ENCODE measurements at places on chromosomes 12 and 14.

- DNase-seq, result no peak
Observed at GRCh38 chr12:92290886-92291285, 145.2 kb upstream of the BTG1 start.

GRCh38 chr12:70338531-70338930, 27.6 kb upstream of the KCNMB4 start:
- DNase-seq, result no peak

DNA sequence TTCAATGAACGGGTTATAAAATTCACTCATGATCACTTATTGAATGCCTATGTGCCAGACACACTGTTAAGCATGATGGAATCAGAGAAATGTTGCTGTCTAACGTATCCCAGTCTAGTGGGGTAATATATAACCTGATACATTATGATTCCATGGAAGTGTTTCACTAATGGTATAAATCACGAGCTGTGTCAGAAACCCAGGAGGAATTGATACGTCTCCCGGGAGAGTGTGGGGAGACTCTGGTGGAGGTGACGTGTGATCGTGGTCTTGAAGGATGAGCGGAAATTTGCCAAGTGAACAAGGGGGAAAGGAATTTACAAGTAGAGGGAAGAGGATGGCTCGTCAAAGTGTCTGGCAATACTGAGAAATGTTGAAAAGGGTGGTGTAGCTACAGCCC, 26.5 kb downstream of the MANSC1 start:
- no peak for DNase-seq

GRCh38 chr14:71583705-71584104, 348.5 kb upstream of the RGS6 start:
- no peak for DNase-seq

- DNase-seq, result no peak
Observed at GRCh38 chr14:90605430-90605829, 208.6 kb downstream of the CALM1 start.

GRCh38 chr14:58362798-58363412, 32.8 kb upstream of the TOMM20L start:
- DNase-seq, result peak; percentile 48

- DNase-seq, result no peak
Observed at GRCh38 chr12:70120970-70121369, 122.3 kb upstream of the CNOT2 start.

GRCh38 chr14:56709201-56709600, 101.1 kb downstream of the OTX2 start:
- no peak for DNase-seq

- no peak for DNase-seq
Observed at GRCh38 chr12:52050116-52050757, 1.0 kb upstream of the NR4A1 start.

DNA sequence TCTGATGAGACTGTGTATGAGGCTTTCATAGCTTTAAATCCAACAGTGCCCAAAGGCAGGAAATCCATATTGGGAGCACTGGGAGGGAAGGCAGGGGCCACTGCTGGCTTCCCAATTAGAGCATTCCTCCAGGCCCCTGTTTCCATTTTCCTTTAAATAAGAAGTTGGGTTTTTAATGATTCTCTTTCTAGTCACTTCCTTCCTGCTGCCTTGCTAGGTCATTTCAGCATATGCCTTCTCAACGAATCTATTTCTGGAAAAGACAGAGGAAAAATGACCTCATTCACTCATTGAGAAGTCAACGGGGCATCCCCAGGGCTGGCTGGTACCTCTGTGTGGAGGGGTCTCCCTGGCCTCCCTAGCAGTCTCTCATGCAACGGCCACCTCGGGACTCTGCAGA, 43.5 kb downstream of the IGF1 start:
- no peak for DNase-seq

DNA sequence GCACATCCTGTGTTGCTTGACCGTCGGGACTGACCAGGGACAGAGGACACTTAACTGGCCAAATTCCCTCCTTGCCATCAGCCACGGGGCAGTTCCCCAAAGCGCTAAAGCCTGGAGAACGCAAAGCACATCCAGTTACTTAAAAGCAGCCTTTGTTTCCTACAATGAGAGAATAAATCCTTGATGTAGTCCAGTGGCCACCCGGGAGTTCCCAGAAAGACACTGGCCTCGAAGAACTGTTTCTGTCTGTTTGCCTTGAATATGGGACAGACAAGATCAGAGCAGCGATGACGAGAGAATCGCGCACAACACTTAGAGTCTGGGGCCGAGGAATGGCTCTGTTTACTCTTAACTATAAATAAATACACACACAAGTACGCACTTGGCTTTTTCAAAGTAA, 102.2 kb downstream of the TNFAIP2 start:
- no peak for DNase-seq

DNA sequence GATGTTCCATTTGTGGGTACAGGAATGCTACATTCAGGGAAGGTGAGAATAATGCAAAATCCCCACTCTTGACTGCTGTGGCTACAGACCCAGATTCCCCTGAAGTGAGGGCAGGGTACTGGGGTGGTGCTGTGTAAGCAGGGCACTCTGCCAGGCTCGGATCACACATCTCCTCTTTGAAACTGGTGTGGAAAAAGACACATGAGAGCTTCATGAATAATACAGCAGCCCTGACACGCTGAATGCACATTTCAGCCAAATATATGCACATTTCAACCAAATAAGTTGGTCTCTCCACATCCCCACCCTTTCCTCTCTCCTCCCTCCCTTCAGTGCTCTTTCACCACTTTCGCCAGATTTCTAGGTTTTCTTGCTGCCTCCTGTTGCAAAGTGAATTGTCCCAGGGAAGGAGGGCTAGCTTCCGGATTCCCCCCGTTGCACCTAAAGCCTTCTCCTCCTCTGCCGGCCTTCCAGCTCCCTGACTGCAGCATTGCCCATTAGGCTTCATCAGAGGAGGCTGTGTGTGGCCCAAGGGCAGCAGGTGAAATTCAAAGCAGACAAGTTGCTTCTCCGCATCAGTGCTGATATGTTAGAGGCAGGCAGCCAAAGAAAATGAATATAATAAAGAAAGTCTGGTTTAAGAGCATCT, 118.2 kb upstream of the TMCC3 start:
- no peak for DNase-seq

- no peak for DNase-seq
Observed at GRCh38 chr14:104363891-104364760, 215.4 kb upstream of the C14orf180 start.

- DNase-seq, result no peak
Observed at GRCh38 chr12:20572451-20572850, 122.7 kb upstream of the SLCO1C1 start.

DNA sequence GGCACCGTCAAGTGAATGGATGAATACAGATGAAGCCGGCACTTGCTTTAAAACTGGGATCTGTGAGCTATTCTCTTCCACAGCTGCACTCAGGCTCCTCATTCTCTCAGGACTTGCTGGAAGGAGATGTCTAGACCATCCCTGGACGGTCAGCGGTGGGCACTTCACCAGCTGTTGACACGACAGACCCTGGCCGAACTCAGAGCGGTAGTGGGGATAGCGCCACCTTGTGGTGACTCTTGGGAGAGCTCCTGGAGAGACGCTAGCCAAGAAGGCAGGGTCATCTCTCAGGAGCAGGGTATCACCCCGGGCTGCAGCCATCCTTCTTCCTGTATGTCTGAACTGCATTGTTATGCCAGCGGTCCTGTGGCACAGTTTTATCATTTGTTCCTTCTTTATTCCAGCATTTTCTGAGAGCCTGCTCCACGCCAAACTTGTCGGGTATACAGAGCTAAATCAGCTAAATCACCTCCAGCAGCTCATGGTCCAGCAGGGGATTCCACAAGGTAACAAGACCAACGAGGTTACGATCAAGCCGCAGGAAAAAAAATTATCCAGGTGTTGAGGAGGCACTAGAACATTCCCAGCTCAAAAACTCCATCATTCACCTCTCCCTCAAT, 10.0 kb downstream of the WNT1 start:
- peak; percentile 74 for DNase-seq

DNA sequence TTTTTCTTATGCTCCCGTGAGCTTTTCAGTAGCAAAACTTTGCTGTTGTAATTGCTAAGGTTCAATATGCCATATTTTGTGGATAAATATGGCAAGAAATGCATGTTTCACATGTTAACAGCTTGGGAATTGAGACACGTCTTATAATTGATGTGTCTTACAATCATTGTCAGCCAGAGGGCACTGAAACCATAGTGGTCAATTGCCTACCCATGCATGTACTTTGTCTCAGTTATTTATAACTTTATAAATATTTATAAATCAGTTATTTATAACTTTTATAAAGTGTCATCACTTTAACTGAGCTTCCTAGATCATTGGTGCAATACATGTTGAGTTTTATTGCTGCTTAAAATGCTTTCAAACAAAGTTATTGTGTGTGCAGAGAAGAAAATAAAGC, 82.0 kb downstream of the CATSPERB start:
- peak; percentile 26 for DNase-seq

DNA sequence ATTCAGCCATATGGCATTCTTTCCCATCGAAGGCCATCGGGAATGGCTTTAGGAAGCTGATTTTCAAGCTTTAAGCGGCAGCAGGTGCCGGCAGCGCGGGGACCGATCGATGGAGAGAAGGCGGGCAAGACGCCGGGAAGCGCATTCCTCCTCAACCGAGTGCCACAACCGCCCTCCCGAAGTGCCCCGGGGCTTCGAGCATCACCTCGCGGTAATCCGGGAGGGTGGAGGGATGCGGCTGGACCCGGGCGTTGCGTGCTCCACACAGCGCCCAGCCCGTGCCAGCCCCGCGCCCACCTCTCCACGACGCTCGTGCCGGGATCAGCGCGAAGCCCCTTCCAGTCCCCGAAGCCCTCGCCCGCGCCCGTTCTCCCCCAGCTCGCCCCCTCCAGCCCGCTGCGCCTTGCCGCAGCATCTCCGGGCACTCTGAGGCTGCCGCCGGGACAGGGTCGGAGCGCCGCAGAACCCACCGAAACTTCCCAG, 3.2 kb downstream of the USP44 start:
- DNase-seq, result peak; percentile 89

DNA sequence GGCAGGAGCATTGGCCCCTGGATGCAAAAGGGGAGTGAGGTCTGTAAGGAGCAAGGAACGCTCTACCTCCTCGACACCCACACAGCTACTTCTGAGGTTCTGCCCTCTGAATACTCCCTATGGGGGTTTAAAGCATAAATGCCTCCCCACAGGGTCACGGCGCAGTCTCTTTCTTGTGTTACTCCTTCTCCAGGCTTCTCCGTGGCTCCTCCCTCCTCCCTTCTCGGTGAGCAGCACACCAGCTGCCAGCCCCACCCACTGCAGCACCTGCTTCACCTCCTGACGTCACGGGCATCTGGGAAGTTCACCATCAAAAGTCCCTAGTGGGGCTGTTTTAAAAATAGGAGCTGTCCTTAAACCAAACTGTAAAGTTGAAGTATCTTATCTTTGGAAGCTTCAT, 67.3 kb downstream of the SPTB start:
- DNase-seq, result peak; percentile 48

- DNase-seq, result no peak
Observed at GRCh38 chr12:5195244-5195643, 151.6 kb downstream of the KCNA5 start.

- DNase-seq, result no peak
Observed at GRCh38 chr12:14373217-14373616, 7.7 kb downstream of the ATF7IP start.

DNA sequence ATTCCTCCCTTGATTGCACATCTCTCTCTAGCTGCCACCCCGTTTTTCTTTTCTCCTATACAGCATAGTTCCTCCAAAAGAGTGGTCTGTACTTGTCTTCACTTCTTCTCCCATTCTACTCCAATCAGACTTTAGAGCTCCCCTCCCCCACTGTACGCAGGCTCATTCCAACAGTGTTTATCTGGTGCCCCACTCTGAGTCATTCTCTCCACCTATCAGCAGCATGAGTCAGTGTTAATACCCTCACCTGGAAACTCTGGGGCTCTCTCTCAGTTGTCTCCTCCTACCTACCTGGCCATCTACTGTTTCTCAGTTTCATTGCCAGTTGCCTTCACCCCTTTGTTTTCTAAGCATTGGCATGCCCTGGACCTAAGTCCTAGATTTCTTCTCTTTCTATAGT, 175.1 kb upstream of the ARHGAP5 start:
- no peak for DNase-seq

DNA sequence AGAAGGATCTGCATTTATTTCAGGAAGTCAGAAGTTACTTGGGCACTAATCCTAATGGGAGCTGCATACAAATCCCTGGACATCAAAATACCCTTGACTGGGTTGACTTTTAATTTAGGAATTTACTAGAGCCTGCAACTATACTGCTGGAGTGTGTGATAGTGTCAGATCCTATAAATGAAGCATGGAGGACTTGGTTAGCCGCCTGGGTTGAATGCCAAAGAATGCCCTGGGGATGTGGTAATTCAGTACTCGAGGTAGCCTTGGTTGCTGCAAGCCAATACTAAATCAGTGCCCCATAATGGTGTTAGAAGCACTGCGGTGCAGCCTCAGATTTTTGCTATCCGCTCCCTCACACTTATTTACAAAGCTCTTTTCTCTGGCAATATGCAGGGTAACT, 184.9 kb downstream of the CAPZA3 start:
- DNase-seq, result no peak

DNA sequence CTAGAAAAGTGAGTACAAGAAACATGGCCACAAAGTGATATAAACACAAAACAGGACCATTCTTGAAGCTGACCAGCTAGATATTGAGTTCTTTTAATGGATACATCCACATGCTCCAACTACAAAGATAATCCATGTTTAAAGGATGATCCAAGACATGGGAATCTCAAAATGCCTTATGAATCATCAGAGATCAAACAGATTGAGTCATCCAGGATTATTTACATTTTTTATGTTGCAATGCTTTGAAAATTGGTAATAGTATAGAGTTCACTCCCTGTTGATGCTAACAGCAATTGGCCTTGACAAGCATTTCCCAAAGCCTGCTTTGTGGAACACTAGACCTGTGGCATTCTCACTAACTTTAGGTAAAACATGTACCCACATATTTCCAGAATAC, 293.0 kb upstream of the TBX3 start:
- DNase-seq, result no peak

- no peak for DNase-seq
Observed at GRCh38 chr14:70020352-70021170, 141.3 kb downstream of the SMOC1 start.

DNA sequence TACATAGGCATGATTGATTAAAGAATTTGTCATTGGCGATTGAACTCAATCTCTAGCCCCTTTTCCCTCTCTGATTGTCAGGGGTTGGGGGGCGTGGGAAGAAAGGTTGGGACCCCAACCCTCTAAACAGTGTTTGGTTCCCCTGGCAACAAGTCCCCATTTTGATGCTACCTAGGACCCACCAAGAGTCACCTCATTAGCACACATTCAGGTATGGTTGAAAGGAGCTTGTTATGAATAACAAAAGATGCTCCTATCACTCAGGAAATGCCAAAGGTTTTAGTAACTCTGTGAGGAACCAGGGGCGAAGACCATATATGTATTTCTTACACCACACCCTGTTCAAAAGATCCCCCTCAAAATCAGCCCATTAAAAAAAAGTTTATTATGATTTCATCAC, 14.3 kb downstream of the RNF212B start:
- no peak for DNase-seq

- DNase-seq, result no peak
Observed at GRCh38 chr12:70321191-70321590, 44.9 kb upstream of the KCNMB4 start.

All from NCI-H82 (cell line).